ENCODE measurements at places on chromosomes 2 and 18.

DNA sequence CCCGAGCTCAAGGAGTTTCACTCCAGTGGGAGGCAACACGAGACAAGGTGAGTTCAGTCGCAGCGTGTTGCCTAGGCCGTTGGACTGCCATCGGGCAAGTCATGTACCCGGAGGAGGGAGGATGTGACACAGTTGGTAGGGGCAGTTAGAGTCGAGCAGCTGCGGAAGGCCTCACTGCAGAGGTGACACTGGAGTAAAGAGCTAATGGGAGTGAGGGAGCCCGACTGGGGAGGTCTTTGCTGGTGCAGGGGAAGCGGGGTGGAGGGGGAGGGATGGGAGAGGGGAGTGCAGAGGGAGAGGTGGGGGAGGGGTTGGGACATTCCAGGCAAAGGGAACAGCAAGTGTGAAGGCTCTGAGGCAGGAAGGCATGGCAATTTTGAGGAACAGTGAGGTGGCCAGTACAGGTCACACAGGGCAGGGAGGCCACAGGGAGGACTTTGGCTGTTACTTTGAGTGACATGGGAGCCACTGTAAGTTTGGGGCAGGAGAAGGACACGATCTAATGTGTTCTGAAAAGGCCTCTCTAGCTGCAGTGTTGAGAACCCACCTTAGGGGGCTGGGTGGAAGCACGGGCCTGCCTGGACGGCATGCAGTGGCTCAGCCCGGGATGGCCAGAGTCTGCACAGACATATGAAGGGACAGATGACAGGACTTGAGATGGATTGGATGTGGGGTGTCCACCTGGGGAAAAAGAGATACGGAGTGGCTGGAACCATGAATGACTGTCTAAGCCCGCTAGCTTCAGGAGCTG is 61.1 kb downstream of the KCNF1 start:
- H3K27me3 ChIP-seq = peaks cover 35% of the 10 kb centered on the region
- H3K4me3 ChIP-seq = no peak overlapping the region
- no peaks in the 10 kb centered on the region for H3K36me3 ChIP-seq
- H3K27ac ChIP-seq = no peak overlapping the region
- H3K4me1 ChIP-seq = no peaks in the 10 kb centered on the region

DNA sequence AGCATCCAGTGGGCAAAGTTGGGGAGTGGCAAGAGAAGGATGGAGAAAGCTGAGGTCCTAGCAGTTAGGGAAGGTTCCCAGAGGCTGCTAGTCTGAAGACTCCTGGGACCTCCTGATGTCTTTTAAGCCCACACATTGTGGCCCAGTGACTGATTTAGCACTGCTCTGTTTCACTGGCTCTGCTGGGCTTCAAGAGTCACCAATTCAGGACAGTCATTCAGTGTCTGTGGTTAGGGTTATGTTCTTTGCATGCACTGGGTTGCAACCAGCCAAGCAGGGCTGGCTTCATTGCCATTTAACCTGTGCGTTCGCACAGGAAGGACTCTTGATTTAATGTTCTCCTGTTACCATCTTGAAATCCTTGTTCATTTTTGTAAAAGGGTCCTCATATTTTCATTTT is 199.2 kb downstream of the ICOS start:
- H3K27ac ChIP-seq = no peak overlapping the region
- no peaks in the 10 kb centered on the region for H3K36me3 ChIP-seq
- H3K27me3 ChIP-seq = peaks cover 29% of the 10 kb centered on the region
- H3K4me3 ChIP-seq = no peak overlapping the region
- H3K4me1 ChIP-seq = peaks cover 9% of the 10 kb centered on the region

DNA sequence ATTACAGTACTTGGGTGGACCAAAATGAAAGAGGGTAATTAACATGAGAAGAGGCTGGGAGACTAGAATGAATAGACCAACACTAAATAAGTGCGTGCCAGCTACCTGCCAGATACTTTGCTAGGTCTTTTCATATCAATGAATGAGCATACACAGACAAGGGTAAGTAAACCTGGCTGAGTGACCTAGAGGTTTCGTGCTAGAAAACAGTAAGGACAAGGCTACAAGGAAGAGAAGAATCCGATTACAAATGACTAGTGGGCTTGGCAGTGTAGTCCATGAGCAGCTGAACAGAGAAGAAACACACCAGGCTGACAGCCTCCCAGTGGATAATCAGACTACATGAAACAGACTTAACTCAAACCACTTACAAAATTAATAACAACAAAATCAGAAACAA is 64.6 kb downstream of the THADA start:
- H3K36me3 ChIP-seq = peaks cover 18% of the 10 kb centered on the region
- DNase-seq = no peak
- no peak overlapping the region for H3K4me3 ChIP-seq
- no peaks in the 10 kb centered on the region for H3K27me3 ChIP-seq
- no peak overlapping the region for H3K27ac ChIP-seq
- peaks cover 4% of the 10 kb centered on the region for H3K4me1 ChIP-seq

GRCh38 chr2:9029721-9030120 is 26.2 kb upstream of the MBOAT2 start:
- no peaks in the 10 kb centered on the region for H3K36me3 ChIP-seq
- no peak for DNase-seq
- H3K4me1 ChIP-seq = peaks cover 3% of the 10 kb centered on the region
- H3K4me3 ChIP-seq = no peak overlapping the region
- H3K27ac ChIP-seq = no peak overlapping the region

DNA sequence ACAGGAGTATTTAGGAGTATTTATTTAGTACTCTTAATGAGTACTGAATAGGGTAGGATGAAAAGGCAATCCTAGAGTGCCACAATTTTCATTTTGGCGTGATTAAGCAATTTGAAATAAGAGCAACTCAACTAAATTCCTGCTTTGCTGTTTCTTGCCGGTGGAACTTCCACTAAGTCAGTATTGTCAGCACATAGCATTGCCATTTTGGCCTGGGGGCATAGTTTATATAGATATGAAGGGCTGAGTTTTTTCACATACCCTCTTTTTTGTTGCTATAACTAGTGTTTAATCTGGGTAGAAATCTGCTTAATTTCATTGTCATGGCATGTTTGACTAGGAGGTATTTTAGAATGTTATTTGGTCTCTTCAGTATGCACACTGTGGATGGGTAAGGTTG is 1.9 kb downstream of the GTF2A1L start:
- DNase-seq = no peak
- H3K27ac ChIP-seq = no peak overlapping the region
- H3K27me3 ChIP-seq = peaks cover 7% of the 10 kb centered on the region
- H3K36me3 ChIP-seq = no peaks in the 10 kb centered on the region
- no peak overlapping the region for H3K4me3 ChIP-seq

GRCh38 chr2:229921101-229921891 is 513 bp downstream of the TRIP12 start:
- H3K27ac ChIP-seq = peak overlapping the region; percentile 83
- peaks cover 49% of the 10 kb centered on the region for H3K4me1 ChIP-seq
- H3K36me3 ChIP-seq = peaks cover 8% of the 10 kb centered on the region
- DNase-seq = peak; percentile 79
- peak overlapping the region; percentile 96 for H3K4me3 ChIP-seq

DNA sequence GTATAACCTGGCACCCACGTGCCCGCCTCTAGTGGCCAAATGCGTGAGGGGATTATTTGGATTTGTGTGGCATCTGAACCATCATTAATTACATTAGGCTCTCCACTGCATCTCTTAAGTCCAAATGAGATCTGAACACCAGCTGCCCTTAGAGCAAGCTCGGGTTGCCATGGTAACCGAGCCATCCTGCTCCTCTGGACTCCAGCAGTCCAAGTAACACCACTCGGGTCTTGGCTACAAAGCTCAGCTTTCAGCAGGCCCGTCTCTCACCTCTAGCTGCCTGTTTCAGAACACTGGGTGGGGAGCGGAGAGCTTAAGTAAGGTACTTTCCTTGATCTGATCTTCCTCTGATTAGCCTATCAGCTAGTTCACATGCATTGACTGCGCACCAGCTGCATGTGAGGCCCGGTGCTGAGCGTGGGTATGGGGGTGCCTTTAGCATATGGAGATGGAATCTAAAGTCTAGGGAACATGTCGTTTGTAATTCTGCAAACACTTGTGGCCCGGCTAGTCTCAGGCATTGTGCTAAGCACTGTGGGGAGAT is 14.1 kb upstream of the CYS1 start:
- H3K4me1 ChIP-seq = peaks cover 6% of the 10 kb centered on the region
- peaks cover 7% of the 10 kb centered on the region for H3K36me3 ChIP-seq
- H3K27me3 ChIP-seq = peaks cover 18% of the 10 kb centered on the region
- no peak for DNase-seq
- no peak overlapping the region for H3K27ac ChIP-seq

GRCh38 chr18:5543773-5544389 is at the start of gene EPB41L3:
EPB41L3 (minus strand) TSS chr18:5543997; CDS start chr18:5489183, 54,814 bp downstream.
- H3K36me3 ChIP-seq = no peaks in the 10 kb centered on the region
- H3K27ac ChIP-seq = no peak within 1 kb of the TSS
- H3K4me3 ChIP-seq = no peak within 1 kb of the TSS
- peaks cover 19% of the 10 kb centered on the region for H3K27me3 ChIP-seq
- no peaks in the 10 kb centered on the region for H3K4me1 ChIP-seq
- no peak for DNase-seq

DNA sequence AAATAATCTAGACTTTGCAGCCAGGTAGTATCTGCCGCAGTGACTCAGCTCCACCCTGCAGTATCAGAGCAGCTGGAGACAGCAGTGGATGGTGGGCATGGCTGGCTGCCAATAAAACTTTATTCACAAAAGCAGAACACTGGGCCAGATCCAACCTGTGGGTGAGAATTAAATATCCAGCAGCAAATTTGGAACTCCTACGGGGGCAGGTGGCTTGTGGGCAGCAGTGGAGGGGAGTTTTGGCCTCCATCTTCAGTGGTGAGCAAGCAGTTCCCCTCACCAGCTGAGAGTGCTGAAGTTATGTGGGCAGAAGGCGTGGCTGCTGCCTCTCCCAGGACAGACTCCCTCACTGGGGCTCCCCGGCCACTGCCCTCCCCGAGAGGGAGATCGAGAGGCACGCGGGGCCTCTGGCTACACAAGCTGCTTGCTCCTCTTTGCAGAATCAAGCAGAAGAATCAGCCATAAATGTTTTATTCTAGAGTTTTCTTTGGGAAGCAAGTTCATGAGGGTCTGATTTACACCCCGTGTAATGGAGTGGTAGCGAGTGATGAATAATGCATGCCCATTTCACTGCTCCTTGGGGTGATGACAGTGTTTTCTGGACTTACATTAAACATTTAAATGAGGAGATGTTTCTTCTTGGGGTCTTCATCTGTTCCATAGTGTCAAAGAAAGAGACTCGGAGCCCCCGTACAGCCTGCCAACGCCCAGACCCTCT is 204.3 kb downstream of the SEPTIN10 start:
- H3K4me1 ChIP-seq = no peaks in the 10 kb centered on the region
- H3K27ac ChIP-seq = no peak overlapping the region
- no peak overlapping the region for H3K4me3 ChIP-seq
- H3K27me3 ChIP-seq = peaks cover 10% of the 10 kb centered on the region

DNA sequence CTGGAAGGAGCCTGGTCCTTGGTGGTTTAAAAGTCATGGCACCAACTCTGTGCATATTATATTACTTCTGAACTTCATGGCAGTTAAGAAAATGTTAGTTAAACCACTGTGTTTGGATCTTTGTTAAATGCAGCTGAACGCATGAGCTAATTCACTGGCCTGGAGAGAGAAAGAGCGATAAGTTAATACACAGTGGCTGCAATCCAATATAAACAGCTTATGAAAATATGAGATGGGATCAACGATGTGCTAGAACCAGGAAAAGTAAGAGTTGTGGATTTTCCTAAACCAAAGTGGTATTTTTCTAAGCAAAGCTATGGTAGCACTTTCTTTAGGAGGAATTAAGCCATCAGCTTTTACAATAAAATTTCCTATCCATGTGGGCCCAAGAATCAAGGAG is 326.7 kb downstream of the MTX2 start:
- no peak for DNase-seq
- H3K4me1 ChIP-seq = no peaks in the 10 kb centered on the region
- H3K4me3 ChIP-seq = no peak overlapping the region
- no peaks in the 10 kb centered on the region for H3K36me3 ChIP-seq

DNA sequence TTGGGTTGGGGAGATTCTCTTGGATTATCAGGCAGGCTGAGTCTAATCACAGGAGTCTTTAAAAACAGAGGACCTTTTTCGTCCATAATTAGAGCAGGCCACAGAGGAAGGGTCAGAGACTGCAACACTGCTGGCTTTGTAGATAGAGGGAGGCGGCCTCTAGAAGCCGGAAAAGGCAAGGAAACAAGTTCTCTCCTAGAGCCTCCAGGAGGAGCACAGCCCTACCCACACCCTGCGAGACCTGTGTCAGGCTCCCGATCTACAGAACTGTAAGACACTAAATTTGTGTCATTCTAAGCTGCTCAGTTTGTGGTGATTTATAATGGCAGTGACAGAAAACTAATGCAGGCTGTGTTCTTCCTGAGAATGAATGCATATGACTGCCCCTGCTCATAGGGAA is 15.3 kb downstream of the ID2 start:
- no peak overlapping the region for H3K27ac ChIP-seq
- peaks cover 6% of the 10 kb centered on the region for H3K4me1 ChIP-seq
- DNase-seq = no peak
- no peak overlapping the region for H3K4me3 ChIP-seq
- no peaks in the 10 kb centered on the region for H3K36me3 ChIP-seq

GRCh38 chr2:120758181-120759144 is 22.8 kb downstream of the GLI2 start:
- H3K4me1 ChIP-seq = no peaks in the 10 kb centered on the region
- no peaks in the 10 kb centered on the region for H3K36me3 ChIP-seq
- peak; percentile 51 for DNase-seq
- H3K4me3 ChIP-seq = no peak overlapping the region
- peaks cover 9% of the 10 kb centered on the region for H3K27me3 ChIP-seq

GRCh38 chr2:182554950-182555349 is 128.1 kb upstream of the PDE1A start:
- no peak for DNase-seq
- no peaks in the 10 kb centered on the region for H3K4me1 ChIP-seq
- H3K36me3 ChIP-seq = no peaks in the 10 kb centered on the region
- H3K27ac ChIP-seq = no peak overlapping the region

- H3K4me3 ChIP-seq = peak overlapping the region; percentile 100
- no peaks in the 10 kb centered on the region for H3K27me3 ChIP-seq
- H3K27ac ChIP-seq = peak overlapping the region; percentile 98
- peaks cover 7% of the 10 kb centered on the region for H3K36me3 ChIP-seq
- peaks cover 14% of the 10 kb centered on the region for H3K4me1 ChIP-seq
These were observed 680 bp downstream of the ATP5F1A start for GRCh38 chr18:46097431-46097800.

GRCh38 chr2:239630618-239631286 is 229.9 kb upstream of the HDAC4 start:
- no peaks in the 10 kb centered on the region for H3K36me3 ChIP-seq
- H3K27me3 ChIP-seq = peaks cover 4% of the 10 kb centered on the region
- DNase-seq = no peak
- peaks cover 28% of the 10 kb centered on the region for H3K4me1 ChIP-seq

DNA sequence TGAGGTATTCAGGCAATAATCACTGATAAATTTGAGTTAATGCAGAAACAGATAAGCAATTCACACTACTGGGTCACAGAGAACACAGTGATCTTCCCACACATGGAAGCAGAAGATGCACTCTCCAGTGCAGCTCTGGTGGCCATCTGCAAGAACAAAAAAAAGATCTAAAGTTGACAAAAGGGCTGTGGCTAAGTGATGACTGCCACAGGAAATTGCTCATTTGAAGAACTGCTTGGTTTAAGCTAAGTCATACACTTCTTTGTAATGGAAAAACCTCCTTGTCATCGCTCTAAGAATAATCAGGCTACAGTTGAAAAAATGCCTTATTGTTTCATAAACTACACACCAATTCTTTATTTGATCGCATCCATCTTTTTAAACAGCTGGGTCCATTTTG is 115.1 kb downstream of the DTNB start:
- H3K27me3 ChIP-seq = no peaks in the 10 kb centered on the region
- peaks cover 52% of the 10 kb centered on the region for H3K4me1 ChIP-seq
- no peak for DNase-seq
- H3K36me3 ChIP-seq = peaks cover 11% of the 10 kb centered on the region

Data from natural killer cell treated with Interleukin-12 subunit alpha and Interleukin-12 subunit beta and Interleukin-15 and Interleukin-18, amount 100 ng/mL, for 72 hours (primary cell).